ENCODE measurements at places on chromosomes 3 and 15.
A peak's percentile ranks its signal among the peaks of the same experiment; 100 is the strongest.

GRCh38 chr3:146502887-146503460 is 33.6 kb upstream of the PLSCR2 start:
- DNase-seq, result no peak

GRCh38 chr3:112908252-112908651 is 61.6 kb upstream of the CD200R1L start:
- DNase-seq, result no peak

DNA sequence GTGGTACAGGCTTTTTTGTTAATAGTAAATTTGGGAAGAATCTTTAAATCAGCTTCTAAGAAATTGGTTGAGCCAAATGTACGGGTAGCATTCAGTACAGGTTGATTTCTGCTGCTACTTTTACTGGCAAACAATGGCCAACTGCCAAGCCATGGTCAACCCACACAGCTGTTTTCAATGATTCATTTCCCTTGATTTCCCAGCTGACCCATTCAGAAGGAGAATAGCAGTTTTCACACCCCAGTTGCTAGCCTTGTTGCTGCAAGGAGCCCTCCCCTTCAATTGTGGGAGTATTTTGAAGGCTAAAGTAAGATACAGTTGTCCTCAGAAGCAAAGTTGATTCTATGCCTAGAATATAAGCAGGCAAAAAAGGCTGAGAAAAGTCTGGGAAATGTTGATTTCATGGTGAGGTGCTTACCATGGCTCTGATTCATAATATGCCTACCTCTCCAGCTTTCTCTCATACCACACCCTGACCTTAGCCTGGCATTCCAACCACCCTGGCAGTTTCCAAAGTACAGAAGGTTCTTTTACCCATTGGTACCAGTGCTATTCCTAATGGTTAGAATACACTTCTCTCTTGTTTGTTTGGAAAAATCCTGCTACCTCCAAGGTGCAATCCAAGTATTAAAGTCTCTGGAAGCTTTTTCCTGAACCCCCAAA is 320.3 kb upstream of the TGFBR2 start:
- peak; percentile 64 for DNase-seq

- DNase-seq, result no peak
These were observed 33.0 kb upstream of the FAN1 start for GRCh38 chr15:30870681-30871080.

GRCh38 chr3:126126286-126126685 is 42.4 kb upstream of the SLC41A3 start:
- DNase-seq, result no peak

DNA sequence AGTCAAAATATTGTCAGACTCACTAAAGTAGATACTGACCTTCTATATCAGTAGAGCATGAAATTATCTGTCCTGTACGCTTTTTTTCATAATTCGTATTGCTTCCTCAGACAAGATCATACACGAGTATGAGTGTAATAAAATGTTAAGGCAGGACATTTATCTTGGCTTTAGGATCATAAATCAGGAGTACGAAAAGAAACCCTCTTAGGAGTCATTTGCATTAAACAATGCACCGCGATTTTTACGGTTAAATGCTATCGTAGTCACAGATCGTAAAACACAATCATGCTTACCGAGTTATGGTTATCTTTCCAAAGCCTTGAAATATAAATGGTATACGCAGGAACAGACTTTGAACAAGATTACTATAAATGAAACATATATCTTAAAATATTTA is 510.3 kb upstream of the ROBO1 start:
- no peak for DNase-seq

GRCh38 chr3:11643201-11643603 is 513 bp downstream of the VGLL4 start:
- no peak for DNase-seq

GRCh38 chr15:57205027-57205855 is 171.1 kb upstream of the CGNL1 start:
- DNase-seq, result no peak

GRCh38 chr3:20401253-20401652 is 215.2 kb upstream of the SGO1 start:
- DNase-seq, result no peak

- no peak for DNase-seq
These were observed 7.8 kb upstream of the UBP1 start for GRCh38 chr3:33447958-33448357.

- no peak for DNase-seq
These were observed 17.5 kb upstream of the KCTD6 start for GRCh38 chr3:58474348-58474911.

GRCh38 chr3:126780666-126781065 is 76.6 kb downstream of the CHCHD6 start:
- no peak for DNase-seq

DNA sequence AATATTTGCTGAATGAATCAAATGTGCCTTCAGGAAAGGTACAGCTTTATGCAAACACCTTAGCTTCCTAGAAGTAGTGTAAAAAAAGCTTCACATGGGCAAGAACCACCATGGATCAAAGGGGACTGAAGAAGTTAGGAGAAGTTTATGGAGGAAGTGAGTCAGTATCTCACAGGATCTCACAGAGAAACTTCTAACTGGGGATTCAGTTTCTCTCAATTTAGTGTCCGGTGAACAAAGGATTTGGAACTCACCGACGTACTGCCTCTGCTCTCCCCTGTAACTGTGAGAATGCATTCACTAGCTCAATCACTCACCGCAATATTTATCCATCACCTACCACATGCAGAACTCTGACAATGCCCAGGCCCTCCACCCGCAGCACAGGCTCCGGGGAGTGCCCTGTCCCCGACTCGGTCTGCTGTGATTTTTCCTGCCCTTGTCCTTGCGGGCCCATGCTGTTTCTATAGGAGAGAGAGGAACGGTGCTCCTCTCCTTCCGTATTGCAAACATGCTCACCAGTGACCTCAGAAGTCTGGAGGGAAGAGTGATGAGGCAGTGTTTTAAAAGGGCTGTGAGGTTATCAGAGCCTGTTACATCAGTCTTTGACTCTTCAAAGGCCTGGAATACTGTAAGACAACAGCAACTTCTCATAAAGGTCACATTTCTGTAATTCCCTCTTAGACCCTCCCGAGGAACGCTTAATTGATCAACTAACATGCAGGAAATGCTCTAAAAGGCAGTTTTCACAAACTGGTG is 222.5 kb upstream of the ICE2 start:
- no peak for DNase-seq

- DNase-seq, result no peak
These were observed 62.2 kb upstream of the MCF2L2 start for GRCh38 chr3:183490653-183491052.

GRCh38 chr15:83379579-83379959 is 67.6 kb upstream of the SH3GL3 start:
- DNase-seq, result no peak

DNA sequence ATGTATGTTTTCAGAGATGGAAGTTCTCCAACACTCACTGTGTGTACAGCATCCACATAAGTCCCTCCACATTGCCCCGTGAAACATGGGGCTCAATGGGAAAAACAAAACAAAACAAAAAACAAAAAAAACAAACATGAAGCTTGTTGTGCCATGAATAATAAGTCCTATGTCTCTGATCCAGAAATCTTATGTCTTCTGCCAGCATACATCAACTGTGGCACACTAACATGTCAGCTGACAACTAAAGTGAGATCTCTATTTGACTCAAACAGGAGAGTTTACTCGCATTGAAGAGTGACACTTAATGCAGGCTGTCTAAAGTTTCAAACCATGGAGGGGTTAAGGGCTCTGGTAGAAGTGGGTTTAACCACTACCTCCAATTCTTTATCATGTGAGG is 180.2 kb upstream of the ROBO1 start:
- DNase-seq, result no peak

GRCh38 chr3:123385001-123385401 is 63.9 kb downstream of the ADCY5 start:
- DNase-seq, result no peak

GRCh38 chr15:79122991-79123390 is 32.4 kb upstream of the RASGRF1 start:
- DNase-seq, result no peak
